Left kidney (tissue), 8 donors: ENCODE measurements at places on chromosomes 2 and 18. TPM values are rescaled to one million over a fixed set of nuclear protein-coding genes. Genes with fewer than 3 reads are reported as not detected.

DSC2 gene
- polyA plus RNA-seq, result 48.3 TPM

TGFBRAP1 gene
- polyA plus RNA-seq, result 15.8 TPM

UGT1A10 gene
- not detected for polyA plus RNA-seq

MAL gene
- polyA plus RNA-seq, result 263 TPM

ASXL3 gene
- polyA plus RNA-seq, result 7.8 TPM

KCNG2 gene
- 0.13 TPM for polyA plus RNA-seq

LONRF2 gene
- 4.7 TPM for polyA plus RNA-seq

ZSWIM2 gene
- not detected for polyA plus RNA-seq

PROKR1 gene
- 0.40 TPM for polyA plus RNA-seq

FOXI3 gene
- polyA plus RNA-seq, result 0.22 TPM

NT5C1B gene
- 1.5 TPM for polyA plus RNA-seq

STPG4 gene
- 0.12 TPM for polyA plus RNA-seq

GRCh38 chr2:217033186-217033585 lies 173.3 kb upstream of the TNP1 start:
- DNase-seq, result no peak

DNA sequence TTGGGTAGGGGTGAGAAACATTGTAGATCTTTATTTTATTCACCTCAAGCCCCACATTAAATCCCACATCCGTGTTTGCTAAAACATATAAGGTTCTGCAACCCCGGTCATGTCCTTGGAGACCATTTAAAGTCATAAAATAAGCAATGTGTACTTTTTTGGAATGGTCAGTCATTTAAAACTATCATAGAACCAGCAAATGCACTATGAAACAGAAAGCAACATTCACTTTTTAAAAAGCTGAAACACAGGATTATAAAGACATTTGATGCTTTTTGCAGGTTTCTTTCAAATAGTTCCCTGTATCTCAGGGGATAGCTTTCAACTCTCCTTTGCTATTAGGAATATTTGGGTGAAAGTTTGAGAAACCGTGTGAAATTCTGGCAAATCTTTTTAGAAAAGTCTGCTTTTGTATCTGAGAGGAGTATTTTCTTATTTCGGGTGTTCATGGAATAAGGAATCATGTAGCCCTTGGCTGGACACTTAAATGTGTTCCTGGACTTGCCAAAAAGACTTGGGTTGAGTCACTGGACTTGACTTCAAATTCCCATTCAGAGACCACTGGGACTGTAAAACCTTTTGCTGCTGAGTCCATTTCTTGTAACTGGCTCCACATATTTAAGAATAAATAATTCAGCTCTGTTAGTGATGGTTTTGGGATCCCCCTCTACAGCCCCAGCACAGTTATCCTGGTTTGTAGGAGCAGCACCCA lies 5.9 kb upstream of the CETN1 start:
- DNase-seq, result no peak

DNA sequence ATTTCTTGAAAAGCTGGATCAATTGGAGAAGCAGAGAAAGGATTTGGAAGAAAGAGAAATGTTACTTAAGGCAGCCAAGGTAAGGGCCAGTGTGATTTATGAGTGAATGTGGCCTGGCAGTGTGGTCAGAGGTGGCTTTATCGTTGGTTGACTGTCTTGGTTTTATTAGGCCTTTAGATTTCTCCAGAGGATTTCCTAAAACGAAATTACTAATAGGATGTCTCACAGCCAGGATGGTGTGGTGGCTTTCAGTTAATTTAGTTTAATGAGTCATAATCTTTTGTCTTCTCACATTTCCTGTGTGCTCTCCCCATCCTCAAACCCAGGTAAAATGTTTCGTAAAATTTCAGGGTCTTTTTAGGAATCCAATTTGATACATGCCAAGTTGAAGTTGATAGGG lies 100.8 kb downstream of the TAF4B start:
- no peak for DNase-seq

GRCh38 chr2:17166506-17166905 lies 351.7 kb downstream of the RAD51AP2 start:
- DNase-seq, result no peak

GRCh38 chr2:6945087-6945813 lies 28.0 kb downstream of the RNF144A start:
- no peak for DNase-seq

DNA sequence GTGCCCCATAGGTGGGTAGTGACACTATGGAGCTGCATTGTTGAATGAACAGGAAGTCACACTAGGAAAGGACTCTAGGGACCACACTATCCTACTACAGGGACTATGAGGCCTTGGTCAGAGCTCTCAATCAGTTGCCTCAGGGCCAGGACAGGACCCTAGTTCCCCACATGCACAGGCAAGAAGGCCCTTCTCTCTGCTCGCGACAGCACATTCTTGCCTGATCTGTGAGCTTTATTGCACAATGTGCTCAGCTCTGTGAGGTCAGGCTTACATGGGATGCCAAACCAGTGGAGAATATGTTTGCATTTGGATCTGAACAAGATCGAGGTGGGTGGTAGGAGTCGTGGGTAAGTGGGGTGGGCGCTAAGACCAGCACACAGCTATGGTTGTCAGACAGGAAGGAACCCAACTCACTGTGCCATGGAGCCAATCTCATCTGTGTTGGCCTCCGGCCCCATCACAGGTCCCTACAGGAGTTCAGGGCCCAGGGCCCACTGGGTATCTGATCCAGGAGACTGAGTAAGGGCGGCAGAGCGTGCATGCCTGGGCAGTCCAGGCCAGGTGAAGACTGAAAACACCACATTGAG lies 8.0 kb downstream of the PCARE start:
- DNase-seq, result no peak
